Stimulated activated CD8-positive, alpha-beta memory T cell treated with anti-CD3 and anti-CD28 coated beads, Interleukin-4, amount 100 ng/mL, for 48 hours (primary cell): ENCODE measurements at places on chromosomes 4 and X.
A peak's percentile ranks its signal among the peaks of the same experiment; 100 is the strongest.

DNA sequence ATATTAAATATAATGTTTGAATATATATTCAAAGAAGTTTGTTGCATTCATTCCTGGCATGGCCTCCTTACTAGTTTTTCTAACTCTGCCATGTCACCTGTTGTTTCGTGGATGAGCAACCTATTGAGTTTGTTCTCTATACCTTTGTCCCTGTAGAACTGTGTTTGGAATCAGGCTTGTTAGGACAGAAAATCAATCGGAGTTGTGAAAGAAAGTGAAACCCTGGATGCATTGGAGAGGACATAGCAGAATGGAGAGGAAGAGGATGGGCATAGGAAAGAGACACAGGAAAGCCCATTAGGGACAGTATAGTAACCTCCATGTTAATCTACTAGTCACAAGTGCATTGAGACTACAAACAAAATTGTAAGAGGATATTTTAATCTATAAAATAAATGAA, 31.2 kb downstream of the ANK2 start:
- DNase-seq = no peak

GRCh38 chr4:40934676-40935075, 184.9 kb downstream of the NSUN7 start:
- no peak for DNase-seq

- DNase-seq = no peak
These were observed 108.4 kb downstream of the ANTXR2 start for GRCh38 chr4:79964400-79965211.

DNA sequence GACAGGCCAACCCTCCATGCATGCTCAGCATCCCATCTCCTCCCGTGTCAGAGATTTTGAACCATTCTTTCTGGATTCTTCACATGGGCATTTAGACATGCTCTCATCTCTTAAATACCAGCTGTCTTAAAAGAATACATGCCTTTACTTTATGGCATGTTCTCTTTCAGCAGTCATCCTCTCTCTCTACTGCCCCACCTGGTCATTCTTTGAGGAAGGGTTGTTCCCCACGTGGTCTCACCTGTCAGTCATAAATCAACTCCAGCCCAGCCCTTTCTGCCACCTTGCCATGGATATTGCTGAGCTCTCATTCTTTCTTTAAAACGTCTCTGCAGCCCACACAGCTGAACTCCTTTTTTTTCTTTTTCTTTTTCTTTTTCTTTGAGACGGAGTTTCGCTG, 111.3 kb downstream of the ARHGAP10 start:
- no peak for DNase-seq

DNA sequence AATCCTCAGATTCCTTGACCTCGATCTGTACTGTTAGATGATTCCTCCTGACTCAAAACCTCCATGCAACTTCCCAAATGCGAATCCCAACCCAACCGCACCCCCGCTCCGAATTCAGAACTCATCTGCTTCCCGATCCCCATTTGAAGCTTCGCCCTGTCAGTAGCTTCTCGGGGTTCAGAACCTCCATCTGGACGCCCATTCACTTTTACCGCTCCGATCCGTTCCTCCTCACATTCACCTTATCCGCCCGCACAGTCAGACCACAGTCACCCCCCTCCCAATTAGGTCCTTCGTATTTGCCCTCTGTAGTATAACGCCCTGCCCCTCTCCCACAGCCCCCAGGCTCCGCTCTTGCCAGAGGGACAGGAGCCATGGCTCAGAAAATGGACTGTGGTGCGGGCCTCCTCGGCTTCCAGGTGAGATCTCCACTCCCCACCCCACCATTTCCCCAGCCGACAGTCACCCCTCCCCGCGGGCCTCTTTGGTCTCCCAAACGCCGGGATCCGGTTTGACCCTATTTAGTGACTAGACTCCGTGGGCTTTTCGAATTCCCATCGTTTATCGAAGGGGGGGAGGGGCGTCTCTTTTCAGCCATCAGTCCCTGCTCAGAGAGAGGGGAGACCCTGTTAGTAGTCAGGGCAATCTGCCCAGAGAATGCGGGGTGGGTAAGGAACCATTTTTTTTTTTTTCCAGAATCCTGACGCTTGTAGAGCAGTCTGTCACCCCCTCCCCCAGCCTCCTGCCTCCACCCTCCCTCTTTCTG, 691 bp downstream of the MAGED1 start:
- DNase-seq = peak; percentile 28

GRCh38 chr4:65393078-65393477, 277.2 kb downstream of the EPHA5 start:
- no peak for DNase-seq

- DNase-seq = peak; percentile 27
These were observed 116.8 kb upstream of the SHISA3 start for GRCh38 chr4:42280327-42281095.

DNA sequence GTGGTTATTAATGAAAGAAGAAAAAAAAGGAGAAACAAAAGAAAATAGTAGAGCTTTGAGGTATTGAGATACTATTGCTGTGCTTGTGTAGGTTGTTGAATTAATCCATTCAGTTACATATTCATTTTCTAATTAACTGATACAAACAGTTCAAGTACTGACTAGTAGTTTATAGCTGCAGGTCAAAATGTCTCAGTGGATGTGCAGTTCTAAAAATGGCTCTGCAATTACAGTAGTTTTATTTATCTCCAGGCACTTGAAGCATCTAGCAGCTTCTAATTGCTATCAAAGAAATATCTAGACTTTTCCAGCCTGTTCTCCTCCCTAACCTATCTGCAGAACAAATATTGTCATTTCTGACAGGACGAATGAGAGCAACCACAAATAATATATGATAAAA, 1887.7 kb upstream of the PCDH7 start:
- DNase-seq = no peak

GRCh38 chr4:118683513-118683912, 1.7 kb upstream of the METTL14 start:
- DNase-seq = no peak

GRCh38 chr4:111230265-111230664, 607.4 kb upstream of the PITX2 start:
- no peak for DNase-seq

GRCh38 chrX:139831675-139832456, 101.0 kb downstream of the ATP11C start:
- no peak for DNase-seq

GRCh38 chr4:104166749-104167148, 327.9 kb downstream of the CXXC4 start:
- no peak for DNase-seq

GRCh38 chr4:56048702-56049431, 100.1 kb downstream of the CEP135 start:
- DNase-seq = peak; percentile 58

DNA sequence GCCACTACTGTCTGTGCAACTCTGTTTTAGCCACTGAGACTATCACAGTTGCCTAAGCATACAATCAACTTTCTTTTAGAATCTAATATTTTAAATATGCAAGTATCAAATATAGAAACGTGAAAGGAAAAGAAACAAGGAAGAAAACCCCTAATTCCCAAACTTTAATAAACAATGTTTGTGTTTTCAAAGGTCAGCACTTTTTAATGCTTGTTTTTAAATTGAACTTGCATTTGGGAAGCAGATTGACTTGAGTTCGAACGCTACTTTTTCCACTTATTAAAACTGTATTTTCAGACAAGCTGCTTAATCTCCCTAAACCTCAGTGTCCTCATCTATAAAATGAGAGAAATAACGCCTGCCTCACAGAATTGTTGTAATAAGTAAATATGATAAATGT, 185.8 kb upstream of the GPC4 start:
- DNase-seq = no peak

DNA sequence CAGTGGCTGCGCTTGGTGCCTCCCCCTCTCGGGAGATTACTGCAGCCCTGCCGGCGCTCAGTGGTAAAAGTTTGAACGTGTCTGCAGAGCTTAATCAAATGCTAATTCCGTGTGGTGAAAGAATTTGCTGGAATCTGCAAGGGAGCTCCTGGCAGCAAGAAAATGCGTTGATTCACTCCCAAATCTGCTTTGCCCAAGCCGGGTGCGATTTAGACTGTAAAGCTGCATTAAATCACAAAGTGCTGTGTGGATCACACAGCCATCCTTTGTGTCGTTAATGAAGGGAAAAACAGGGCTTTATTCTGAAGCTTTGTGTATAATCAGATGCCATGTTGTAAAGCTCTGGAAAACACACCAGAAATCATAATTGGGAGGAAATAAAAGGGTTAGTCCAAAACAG, 444.1 kb downstream of the BCOR start:
- no peak for DNase-seq

- no peak for DNase-seq
These were observed 2.0 kb upstream of the PGK1 start for GRCh38 chrX:78102091-78102490.

GRCh38 chr4:124343661-124344171, 368.8 kb downstream of the ANKRD50 start:
- DNase-seq = no peak

- DNase-seq = peak; percentile 82
These were observed 9.2 kb upstream of the FAM53A start for GRCh38 chr4:1693131-1693896.

DNA sequence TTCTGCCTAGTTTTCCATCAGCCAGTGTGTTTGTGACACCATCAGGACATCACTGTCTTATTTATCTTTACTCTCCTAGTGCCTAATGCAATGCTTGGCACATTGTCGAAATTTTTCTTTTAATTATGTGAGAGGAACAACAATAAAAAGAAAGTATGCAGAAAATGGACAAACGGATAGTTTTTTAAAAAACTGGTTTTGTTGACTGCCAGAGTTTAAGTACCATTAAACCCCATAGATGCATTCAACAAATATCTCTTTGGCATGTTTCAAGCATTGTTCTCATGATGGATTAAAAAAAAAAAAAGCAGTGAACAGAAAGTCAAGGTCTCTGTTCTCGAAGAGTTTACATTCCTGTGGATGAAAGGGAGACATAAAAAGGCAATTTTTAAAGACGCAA, 398.4 kb downstream of the PPP3CA start:
- no peak for DNase-seq

GRCh38 chrX:19840899-19841648, 46.3 kb downstream of the SH3KBP1 start:
- peak; percentile 54 for DNase-seq

DNA sequence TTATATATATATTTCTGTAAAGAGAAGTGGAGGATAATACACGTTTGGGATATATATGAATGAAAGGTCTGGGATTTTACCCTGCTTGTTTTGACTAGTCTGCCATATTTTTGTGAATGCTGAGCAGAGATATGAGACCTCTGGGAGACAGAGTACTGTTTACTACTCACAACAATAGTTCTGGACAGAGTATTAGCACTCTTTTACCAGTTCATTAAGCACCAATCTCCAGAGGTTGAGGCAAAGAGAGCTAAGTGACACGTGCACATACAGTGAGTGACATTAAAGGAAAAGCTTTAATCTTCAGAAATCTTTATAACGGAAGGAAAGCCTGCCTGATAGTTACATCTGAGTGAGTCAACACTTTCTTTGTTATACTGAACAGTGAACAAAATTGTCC, 1452.7 kb upstream of the TENM3 start:
- DNase-seq = no peak

DNA sequence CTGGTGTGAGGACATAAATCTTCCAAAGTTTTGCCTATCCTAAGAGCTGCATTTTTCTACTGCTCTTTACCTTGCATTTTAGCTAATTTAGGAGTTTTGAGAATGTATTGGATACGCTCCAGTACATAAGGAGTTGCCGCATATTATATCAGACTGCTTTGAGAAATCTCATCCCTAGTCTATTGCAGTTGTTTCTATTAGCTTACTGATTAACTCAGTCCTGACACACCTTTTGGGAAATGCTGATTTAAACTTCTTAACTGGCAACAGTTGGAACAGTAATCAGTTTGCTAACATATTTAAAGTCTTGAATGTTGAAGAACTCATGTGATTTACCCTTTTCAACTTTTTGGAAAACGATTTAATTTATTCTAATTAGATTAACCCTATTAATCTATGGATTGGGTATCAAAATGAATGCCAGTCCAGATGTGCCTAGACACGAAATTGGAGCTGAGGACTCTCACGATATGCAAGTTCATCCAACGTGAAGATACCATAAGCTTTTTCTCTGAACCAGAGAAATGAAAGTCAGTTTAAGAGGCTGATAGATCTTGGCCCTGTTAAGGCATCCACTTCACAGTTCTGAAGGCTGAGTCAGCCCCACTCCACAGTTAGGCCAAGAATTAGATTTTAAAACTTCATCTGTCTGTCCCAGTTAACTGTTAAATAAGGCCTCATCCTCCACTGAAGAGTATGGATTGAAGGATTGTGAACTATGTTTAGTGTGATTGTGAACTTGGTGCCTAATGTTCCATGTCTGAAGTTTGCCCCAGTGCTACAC, 90.0 kb downstream of the MAOA start:
- no peak for DNase-seq

GRCh38 chrX:30741545-30741944, 88.3 kb downstream of the GK start:
- DNase-seq = no peak

- no peak for DNase-seq
These were observed 596.5 kb downstream of the NLGN4X start for GRCh38 chrX:5632061-5632614.

- no peak for DNase-seq
These were observed 988.9 kb downstream of the RAB28 start for GRCh38 chr4:12495211-12495610.

GRCh38 chrX:53186351-53186750, 38.7 kb downstream of the KDM5C start:
- peak; percentile 34 for DNase-seq

DNA sequence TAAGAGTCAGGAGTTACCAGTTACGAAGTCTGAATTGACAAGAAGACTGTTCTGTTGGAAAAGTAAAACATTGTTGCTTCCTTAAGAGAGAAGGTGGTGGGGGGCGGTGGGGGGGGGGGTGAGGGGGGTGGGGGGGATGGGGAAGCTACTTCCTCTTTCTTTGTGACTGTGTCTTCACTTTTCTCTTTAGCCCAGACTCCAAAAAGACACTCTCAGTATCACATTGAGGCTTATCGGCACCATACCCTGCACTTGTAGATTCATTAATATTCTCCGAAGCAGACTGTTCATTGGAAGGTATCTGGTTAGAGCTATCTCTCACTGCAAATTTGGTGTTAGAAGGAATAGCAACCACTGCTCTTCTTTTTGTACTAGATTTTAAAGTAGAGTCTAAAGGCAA, 94.5 kb upstream of the IL13RA1 start:
- no peak for DNase-seq

DNA sequence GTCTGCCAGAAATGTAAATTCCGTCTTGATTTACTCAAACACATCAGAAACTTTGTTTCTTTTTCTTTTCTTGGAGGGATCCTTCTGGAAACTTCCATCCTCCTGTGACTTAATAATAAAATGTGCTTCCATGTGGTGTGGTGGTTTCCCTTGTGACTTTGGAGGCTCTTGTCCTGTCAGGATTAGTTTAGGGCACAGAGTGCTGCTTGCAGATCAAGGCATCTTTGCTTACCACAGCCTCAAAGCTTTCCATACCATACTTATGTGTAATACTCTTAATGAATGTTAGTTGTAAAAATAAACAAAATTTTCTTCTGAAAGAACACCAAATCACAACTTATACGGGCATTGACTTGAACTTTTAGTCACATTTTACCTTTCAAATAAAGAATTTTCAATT, 27.4 kb downstream of the GBA3 start:
- DNase-seq = no peak

GRCh38 chr4:22348410-22348809, 167.5 kb downstream of the ADGRA3 start:
- DNase-seq = no peak
